ENCODE measurements at places on chromosomes 2 and 18.

DNA sequence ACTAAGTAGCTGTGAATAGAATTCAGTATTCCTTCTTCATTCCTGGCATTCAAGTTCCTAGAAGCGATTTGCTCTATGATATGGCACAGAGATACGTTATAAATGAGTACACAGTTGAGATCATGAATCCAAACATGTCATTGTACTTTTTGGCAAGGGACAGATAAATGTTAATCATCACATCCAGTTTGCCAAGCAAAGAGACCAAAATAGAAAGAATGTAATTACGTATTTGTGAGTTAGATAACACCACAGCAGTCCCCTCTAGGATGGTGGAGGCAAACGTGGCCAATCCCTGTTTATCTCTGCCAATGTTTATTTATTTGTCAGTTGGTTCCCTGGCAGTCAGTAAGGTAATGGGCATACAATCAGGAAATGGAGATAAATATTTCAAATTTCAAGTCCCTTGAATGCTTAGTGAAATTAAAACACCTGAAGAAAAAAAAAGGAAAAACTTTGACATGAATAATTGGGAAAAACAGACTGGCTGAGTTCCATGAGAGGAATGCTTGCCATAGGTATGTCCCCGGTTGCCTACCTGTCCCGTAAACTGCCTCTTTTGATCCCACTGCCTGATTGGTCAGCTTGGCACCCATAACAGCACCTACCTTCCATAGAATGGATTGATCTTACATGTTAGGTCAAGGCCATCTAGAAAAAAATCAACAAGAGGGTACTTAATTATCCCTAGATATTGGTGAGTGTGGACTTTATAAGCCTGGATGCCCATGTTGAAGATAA, 451.1 kb upstream of the NETO1 start:
- DNase-seq: no peak

DNA sequence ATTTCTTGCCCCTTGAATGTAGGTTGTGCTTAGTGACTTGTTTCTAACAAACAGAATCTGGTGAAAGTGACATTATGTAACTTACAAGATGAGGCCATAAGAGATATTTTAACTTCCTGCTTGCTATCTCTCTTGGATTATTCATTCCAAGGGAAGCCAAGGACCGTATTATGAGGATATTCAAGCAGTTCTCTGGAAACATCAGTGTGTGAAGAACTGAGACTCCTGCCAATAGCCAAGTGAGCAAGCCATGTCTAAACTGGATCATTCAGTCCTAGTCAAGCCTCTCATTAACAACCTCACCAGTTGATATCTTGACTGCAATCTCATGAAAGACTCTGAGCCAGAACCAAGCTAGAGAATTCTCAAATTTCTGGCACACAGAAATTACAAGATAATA, 765.1 kb upstream of the SLC8A1 start:
- DNase-seq: no peak

GRCh38 chr2:149601141-149601796, 13.7 kb upstream of the MMADHC start:
- DNase-seq: no peak

GRCh38 chr2:11812466-11813248, 66.2 kb downstream of the LPIN1 start:
- DNase-seq: no peak

GRCh38 chr18:67508146-67508545, 8.4 kb downstream of the DSEL start:
- no peak for DNase-seq

DNA sequence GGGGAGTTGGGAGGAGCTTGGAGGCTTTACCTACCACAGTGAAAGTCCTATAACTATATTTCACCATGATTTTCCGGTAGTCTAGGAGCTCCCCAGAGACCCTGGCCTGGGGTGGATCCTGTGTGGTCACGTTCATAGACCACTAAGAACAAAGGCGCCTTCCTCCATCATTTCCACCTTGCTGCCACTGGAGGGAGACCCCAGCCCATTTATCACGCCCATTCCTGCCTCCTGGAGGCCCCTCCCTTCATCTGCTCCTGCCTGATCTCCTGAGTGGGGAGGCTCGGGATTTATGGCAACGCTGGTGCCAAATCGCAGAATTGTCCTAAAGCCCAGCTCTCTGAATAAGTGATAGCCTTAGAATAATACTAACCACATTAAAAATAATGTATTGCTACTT, 507.6 kb upstream of the SPHKAP start:
- DNase-seq: no peak

DNA sequence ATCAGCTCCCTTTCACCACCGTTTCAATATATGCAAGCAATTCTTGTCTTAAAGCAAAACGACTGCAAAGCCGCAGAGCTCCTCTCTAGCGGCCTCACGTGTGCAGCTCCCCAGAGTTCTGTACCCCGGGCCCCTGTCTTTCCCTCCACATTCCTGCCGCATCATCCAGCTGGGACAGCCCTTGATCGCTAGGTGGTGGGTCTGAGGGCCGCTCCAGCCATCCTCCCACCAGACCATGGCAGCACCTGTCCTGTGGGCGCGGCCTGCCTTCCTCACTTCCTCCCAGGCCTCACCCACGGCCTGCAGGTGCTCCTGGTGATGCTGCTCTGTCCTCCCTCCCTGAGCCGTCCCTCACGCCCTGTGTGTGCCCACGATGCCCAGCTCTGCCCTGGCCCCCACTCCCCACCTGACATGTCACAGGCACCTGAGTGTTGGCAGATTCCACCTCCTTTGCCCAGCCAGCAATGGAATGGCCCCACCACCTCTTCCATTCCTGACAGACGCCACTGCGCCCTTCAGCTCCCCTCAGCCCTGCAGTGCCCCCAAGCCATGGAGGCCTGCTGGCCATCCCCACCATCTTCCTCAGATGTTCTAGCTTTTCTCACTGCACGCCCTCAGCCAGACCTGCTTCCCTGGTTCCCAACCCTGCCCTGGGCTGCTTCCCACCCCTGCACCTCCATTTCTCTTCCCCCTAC, 15.3 kb upstream of the ALLC start:
- DNase-seq: peak; percentile 39

DNA sequence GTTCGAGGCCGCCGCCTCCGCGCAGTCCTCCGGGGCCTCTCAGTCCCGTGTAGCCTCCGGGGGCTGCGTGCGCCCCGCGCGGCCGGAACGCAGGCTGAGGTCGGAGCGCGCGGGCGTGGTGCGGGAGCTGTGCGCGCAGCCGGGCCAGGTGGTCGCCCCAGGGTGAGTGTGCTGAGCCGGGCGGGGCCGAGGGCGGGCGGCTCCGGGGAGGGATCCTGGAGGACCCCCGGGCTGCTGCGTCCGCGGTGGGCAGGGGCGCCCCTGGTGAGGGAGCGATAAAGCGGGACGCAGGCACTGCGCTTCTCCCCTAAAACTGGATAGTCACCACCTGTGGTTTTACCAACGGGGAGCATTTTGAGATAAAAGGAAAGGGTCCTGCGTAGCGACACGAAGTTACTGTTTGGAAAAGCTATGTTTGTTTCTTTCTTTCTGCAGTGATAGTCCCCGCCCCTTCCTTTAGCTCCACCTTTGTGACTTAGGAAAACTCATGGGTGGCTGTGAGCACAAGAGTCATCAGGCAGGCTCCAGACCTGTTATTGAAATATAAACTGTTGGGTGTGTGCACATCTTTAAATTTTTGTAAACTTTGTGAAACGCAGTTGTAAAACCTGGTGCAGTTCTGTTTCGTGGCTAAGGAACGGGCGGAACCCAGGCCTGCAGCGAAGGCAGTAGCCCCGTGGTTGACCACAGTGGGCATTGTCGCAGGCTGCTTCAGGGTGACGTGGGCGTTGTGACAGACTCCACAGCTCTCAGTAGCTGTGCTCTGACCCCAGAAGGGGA, 687 bp downstream of the CTDP1 start:
- peak; percentile 81 for DNase-seq

- no peak for DNase-seq
Observed at GRCh38 chr2:19140463-19141208, 217.8 kb downstream of the OSR1 start.

DNA sequence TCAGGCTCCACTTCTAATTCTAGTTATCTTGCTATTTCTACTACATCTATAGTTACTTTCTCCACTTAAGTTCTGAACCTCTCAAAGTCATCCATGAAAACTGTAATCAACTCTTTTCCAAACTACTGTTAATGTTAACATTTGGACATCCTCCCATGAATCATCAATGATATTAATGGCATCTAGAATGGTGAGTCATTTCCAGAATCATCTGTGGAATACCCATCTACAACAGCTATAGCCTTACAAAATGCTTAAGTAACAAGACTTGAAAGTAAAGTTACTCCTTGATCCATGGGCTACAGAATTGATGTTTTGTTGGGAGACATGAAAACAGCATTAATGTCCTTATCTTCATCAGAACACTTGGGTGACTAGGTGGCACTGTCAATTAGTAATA, 35.4 kb downstream of the BARD1 start:
- DNase-seq: no peak

- no peak for DNase-seq
Observed at GRCh38 chr2:156221703-156222102, 110.8 kb downstream of the NR4A2 start.

DNA sequence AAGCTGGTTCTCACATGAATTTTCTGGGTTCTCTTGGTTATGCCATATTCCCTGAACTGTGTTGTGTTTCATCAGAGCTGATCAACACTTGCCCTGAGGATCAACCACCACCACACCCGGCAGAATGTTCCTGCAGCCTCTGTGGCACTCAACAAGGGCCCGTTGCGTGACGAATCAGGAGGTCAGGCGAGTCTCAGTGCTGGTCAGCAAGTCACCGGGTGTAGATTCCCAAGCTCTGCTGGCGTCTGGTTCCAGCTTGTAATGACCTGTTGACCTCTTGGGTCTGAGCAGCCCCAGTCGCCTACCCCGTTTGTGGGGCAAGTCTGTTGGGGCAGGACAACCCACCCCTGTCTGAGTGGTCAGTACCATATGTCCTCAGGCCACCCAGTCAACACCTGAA, 46.0 kb downstream of the ADCY3 start:
- DNase-seq: no peak

Data from activated CD8-positive, alpha-beta memory T cell treated with anti-CD3 and anti-CD28 coated beads, Interleukin-2, amount 50 U/mL, for 48 hours (primary cell).